ENCODE measurements at places on chromosomes 11 and 22.

DNA sequence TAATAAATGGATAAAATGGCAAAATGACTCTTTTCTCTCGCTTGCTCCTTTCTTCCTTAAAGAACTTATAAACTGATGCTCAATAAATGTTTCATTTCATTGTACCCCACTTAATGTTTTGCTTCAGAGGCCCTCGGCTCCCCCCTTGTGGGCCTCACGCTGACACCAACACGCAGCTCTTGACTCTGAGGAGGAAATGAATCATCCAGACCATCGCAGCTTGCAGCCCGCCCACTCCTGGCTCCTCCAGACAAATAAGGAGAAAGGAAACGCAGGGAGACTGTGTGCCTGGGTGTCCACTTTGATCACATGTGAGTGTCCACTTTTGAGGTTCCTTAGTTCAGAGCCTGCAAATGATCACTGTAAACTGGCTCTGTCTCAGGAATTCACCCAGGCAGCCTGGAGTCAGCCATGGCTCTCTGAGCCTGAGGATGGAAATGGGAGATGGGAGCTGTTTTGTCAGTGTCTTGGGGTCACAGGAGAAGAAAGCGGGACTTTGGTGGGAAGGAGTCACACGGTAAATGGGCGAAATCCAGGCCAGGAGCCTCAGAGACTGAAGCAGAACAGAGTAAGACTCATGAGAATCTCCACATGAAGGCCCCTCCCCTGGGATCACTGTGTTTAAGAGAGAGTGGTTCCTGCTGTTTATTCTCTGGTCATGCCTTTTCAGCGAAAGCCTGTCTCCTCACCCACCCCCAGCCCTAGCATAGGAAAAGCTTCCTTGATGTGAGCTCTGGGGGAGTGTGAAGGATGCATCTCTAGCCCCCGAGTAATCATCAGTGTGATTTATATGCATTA is 96.5 kb downstream of the CWC15 start:
- peak; percentile 97 for DNase-seq

DNA sequence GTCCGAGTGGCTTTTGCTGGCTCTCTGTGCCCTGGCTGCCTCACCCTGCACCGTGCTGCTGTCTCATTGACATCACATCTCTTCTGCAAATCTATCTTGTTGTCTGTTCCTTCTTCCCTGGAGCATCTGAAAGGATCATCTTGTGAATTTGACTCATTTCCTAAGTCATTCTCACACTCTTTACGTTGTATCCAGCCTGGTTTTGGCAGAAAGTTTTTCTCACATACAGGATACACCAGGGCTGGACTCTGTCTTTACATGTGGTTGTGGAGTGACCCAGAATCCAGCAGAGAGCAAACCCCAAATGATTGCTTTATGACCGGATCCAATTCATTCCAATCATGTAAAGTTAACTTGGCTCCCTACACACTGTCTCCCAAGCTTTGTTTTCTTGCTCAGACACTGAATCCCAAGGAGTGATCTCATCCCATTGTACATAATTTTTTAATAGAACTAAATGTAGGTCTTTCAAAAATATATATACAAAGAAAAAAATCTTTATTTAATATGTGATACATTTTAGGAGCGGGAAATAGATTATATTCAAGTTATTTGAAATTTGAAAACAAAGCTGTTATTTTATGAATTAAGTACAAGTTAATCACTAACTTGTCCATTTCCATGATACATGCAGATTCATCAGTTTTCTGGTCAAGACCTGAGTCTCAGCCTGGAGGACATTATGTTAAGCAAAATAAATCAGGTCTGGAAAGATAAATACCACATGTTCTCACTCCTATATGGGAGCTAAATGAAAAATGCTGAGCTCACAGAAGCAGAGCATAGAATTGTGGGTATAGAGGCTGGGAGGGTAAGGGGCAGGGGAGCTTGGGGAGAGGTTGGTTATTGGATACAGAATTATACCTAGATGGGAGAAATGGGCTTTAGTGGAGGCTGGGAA is 2.9 kb upstream of the RFPL1 start:
- DNase-seq, result no peak

GRCh38 chr11:32137869-32138268 is 47.0 kb downstream of the RCN1 start:
- DNase-seq, result no peak

- no peak for DNase-seq
Observed at GRCh38 chr11:16456366-16456765, 100.0 kb upstream of the SOX6 start.

GRCh38 chr11:12618743-12619540 is 55.3 kb upstream of the TEAD1 start:
- peak; percentile 56 for DNase-seq

DNA sequence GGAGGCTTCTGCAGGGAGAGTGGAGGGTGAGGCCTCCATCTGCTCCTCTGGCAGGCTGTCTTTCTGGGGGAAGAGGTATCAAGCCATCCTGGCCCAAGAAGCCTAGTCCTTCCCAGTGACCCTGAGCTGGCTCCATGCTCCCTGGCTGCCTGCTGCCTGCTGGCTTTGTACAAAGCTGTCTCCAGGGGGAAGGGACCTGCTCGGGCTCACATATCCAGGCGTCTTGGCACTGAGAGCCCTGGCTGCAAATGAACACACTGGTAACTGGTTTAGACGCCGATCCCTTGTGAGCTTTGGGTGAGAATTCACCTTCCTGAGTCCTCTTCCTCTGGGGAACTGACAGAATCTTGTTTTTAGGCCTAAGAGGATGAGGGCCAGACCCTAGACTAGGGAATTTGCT is 210.3 kb upstream of the ZBED5 start:
- DNase-seq, result no peak

- DNase-seq, result peak; percentile 75
Observed at GRCh38 chr22:30351226-30351625, 5.5 kb downstream of the SF3A1 start.

DNA sequence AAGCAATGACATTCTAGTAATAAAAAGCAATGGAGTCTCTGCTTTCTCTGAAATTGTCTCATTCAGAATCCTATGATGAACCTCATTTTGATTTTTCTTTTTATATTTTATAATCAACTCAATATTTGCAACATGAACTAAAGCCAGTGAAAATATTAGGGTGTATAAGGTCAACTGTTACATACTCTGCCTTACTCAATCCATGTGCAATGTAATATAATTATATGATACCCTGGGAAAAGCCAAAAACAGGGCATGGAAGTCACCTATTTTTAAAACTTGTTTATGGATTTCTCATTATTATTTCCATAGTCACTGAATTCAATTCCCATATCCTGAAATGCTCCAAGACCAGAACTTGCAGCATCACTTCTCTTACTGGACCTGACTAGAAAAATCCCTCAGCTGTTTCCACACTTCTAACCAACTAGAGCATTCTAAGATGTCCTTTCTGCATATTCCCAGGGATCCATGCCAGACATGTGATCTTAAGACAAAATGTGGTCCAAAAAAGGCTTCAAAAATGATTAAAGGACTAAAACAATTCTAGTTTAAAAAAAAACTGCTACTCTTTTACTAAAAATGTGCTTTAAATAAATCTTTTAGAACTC is 97.3 kb downstream of the GUCY1A2 start:
- peak; percentile 10 for DNase-seq

DNA sequence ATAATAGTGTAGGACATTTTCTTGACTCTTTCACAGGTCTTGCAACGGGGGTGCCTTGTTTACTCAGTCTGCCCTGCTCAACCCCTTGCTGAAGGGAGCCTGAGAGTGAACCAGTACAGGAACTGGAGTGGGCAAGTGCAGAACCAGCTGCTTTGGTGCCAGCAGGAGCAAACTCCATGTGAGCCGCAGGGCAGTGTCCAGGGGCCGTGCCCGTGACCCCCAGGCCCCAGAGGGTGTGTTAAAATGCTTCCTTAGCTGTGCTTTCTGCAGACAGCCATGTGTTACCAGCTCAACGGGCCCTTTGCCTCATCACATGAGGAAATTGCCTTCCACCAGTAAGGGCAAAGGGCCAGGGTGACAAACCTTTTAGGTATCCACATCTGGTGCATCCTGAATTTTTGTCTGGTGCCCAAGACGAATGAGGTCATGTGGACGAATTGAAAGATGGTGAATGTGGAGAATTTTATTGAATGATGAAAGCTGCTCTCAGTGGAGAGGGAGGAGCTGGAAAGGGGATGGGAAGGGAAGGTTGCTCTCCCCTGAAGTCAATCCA is 53.6 kb upstream of the OR5D13 start:
- no peak for DNase-seq

GRCh38 chr11:45105984-45106375 is 40.5 kb upstream of the PRDM11 start:
- DNase-seq, result no peak

DNA sequence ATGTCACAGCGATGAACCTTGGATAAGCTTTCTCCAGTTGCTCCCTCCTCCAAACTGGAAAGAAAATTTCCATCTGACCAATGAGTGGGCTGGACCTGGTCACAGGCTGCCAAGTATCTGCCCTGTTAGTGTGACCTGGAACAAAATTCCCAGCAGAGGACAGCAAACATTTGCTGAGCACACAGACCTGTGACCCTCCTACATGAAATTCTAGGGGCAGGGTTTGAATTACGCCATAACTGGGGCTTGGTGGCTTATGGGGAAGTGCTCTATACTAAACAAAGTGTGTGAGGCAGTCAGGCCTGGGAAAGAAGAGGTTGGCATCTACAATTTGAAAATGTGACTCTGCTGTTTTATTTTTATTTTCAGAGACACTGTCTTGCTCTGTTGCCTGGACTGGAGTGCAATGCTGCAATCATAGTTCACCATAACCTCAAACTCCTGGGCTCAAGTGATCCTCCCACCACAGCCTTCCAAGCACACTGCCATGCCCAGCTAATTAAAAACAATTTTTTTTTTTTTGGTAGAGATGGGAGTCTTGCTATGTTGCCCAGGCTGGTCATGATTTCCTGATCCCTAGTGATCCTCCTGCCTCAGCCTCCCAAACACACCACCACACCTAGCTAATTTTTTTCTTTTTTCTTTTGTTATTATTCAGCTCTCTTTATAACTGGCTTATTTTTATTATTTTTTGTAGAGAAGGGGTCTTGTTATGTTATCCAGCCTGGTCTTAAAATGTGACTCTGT is 13.6 kb upstream of the XBP1 start:
- no peak for DNase-seq

GRCh38 chr11:64538501-64538951 is 52.5 kb upstream of the SLC22A12 start:
- no peak for DNase-seq

DNA sequence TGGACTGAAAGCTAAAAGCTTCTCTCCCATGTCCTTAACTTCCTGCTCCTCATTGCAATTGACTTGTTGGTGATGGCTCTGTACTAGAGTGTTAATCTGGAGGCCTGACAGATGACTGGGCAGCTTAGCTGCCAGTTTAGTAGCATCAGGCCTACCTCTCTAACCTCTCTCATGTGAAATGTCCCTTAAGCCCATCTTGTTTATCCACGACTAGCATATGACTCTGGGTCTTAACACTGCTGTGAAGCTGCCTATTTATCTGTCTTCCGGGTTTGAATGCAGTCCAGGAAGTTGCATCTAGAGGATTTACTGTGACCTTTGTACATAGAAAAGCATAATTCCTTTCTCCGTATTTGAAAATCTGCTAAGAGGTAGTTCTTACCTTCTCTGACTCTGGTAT is 85.3 kb upstream of the HORMAD2 start:
- peak; percentile 52 for DNase-seq

DNA sequence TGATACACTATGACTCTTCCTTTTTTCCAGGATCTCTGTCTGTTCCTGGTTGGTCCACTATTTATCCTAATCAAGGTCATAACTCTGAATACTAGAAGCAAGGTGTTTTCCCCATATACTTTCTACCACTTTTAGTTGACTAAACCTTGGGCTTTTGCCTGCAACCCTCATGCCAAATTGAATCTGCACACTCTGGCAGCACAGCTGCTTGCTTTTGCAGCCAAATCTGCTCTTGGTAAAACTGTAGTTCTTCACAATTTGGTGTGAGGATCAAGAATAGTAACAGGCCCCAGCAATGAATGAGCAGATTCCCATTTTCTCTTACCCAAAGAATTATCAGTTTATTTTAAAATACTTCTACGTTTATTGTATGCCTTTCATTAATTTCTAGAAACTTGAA is 586.5 kb upstream of the CNTN5 start:
- no peak for DNase-seq

- no peak for DNase-seq
Observed at GRCh38 chr22:48483764-48484528, 1343.7 kb downstream of the BRD1 start.

- no peak for DNase-seq
Observed at GRCh38 chr11:33944693-33945424, 53.0 kb upstream of the LMO2 start.

DNA sequence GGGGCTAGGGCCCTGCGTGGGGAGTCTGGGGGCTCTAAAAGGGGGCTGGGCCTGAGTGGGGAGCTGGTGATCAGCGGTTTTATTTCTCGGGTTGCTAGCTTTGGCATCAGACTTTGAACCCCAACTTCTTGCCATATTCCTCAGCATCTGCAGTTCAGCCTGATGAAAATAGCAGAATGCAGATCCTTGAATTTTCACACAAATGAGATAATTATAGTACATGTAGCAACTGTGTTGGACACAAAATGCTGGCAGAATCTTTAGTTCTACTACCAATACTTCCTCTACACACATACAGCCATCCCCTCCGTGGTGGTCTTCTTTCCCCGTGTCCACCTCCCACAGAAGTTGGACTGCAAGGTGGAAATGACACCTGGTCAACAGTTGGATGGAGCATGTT is 1.5 kb downstream of the ZC3H7B start:
- DNase-seq, result no peak

DNA sequence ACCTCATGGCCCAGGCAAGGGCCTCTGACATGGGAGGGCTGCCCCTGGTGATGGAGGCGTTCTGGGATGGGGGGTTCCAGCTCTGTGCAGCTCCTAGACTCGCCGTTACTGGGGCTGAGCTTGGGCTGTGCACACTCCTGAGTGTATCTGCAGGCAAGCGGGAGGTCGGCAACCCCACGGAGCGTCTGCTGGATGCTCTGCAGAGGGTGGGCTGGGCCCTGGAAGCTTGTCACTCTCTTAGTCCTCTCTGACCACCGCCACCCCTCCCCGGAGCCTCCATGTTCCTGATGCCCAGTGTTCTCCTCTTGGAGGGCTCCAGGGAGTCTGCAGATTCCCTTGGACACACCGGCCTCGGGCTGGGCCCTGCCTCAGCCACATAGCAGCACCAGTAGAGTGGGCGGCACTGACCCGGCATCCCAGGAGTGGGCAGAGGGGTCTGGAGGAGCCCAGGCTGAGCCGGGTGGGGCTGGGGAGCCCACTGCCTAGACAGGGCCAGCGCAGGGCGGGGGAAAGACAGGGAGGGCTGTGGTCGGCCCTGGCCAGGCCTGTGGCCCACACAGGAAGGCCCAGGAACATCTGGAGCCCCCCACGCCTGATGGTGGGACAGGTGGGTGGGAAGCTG is 20.6 kb upstream of the MUC5B start:
- no peak for DNase-seq

DNA sequence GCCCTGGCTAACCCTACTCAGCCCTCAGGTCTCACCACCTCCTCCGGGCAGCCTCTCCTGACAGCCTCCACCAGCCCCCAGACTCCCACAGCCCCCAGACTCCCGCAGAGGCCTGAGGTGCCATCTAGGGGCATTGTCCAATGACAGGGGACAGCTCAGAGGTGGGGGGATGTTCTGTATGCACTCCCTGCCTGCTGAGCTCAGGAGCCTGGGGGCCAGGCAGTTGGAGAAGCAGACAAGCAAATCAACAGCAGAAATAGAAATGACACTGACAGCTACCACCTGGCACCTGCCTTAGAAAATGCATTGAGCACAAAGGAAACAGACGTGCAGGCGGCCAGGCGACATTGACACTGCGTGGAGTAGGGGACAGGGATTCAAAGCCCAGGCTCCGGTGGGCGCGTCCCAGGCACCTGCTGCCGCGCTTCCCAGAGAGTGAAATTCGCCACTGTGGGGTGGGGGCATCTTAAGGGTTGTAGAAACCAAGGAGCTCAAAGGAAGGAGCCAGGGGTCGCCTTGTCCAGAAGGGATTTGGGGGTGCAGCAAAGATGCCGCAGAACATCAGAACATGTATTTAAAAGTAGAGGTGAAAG is 22.5 kb upstream of the WNT7B start:
- DNase-seq, result no peak

Data from EH (cell line).